ENCODE measurements at places on chromosomes 13 and 19.

- DNase-seq = no peak
These were observed 26.8 kb upstream of the STARD13 start for GRCh38 chr13:33312150-33312860.

DNA sequence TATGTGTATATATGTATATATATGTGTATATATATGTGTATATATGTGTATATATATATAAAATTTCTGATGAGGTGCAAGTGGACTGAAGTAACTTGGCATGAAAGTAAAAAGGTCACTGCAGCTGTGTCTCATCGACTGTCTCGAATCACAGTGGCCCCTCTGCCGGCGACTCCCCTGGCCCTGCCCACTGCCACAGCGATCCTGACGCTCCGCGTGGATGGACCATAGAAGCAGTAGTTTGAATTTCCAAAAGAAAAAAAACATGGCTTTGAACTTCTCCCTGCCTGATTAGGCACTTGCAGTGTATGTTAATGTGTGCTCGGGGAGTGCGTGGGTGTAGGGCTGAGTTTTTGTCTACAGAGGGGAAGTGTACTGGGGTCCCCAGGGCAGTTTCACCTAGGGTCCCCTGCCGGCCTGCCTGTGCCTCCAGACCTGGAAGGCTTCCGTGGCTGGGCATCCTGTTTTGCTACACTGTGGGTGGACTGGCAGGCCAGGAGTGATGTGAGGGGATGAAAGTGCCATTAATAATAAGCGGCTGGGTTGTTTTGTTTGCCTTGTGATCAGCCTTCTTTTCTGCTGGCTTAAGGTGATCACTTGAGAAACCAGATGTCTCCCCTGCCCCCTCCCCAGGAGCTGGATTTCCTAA is 10.8 kb downstream of the ZIC5 start:
- DNase-seq = no peak

DNA sequence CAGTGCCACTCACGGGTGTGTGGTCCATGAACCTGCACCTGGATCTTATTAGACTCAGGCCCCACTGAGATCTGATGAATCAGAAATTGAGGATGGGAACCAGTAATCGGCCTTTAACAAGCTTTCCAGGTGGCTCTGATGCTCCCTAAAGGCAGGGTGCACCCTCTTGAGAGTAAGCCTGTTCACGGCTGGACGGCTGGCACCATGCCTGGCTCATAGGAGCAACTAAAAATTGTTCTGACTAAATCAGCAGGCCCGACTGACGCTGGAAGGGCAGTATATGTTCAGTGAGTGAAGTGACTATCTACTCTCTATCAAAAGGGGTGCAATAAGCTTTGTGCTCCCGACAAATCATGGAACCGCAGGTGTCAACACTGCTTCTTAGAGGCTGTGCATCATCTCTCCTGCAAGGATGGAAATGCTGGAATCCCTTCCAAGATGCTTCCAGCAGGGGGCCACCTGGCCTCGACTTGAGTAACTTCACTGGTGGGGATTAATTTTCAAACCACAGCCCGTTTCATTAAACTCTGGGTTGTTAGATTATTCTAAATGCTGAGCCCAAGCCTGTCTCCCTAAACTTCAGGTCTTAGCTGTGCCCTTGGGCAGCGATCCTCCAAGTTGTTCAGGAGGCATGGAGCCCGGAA is 28.4 kb downstream of the TMTC4 start:
- DNase-seq = peak; percentile 10

DNA sequence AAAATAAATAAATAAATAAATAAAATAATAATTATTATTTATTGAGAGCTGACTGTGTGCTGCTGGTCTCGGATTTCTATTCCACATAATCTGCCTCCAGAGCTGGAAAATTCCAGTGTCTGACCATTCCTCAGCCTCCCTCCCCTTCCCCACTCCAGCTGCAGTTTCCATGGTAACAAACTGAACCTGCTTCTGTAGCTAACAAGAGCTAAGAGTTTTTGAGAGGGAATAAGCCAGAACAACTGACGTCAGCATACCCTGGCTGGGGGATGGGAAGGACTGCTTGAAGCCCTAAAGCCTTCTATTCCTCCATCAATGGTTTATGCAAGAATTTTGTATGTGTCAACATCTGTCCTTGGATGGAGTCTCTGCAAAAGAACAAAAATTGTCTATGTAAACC is 26.0 kb upstream of the PEG3 start:
- no peak for DNase-seq

- no peak for DNase-seq
These were observed 52.5 kb upstream of the EEF1AKMT1 start for GRCh38 chr13:20826301-20826700.

- no peak for DNase-seq
These were observed 75.9 kb downstream of the TNFSF11 start for GRCh38 chr13:42649831-42650230.

DNA sequence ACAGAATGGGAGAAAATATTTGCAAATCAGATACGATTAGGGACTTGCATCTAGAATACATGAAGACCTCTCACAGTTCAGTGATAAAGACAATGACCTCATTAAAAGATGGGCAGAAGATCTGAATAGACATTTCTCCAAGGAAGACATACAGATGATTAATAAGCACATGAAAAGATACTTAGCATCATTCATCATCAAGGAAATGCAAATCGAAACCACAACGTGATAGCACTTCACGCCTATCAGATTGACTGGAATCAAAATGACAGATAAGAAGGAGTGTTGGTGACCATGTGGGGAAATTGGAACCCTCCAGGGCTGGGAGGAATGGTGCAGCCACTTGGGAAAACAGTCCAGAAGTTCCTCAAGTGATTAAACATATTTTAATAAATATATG is 25.8 kb downstream of the CFAP97D2 start:
- peak; percentile 29 for DNase-seq

DNA sequence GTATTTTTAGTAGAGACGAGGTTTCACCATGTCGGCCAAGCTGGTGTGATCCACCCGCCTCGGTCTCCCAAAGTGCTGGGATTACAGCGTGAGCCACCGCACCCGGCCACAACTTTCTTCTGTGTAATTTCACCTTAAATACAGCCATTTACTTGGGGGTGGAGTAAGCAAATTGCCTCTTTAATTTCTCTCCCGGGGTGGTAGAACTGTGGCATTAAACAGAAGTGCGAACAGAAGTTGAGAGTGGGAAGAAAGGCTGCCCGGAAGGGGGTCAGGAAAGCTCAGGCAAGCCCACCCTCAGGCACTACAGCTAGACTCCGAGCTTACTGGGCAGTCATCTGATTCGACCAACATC is 475 bp upstream of the DNAJC15 start:
- no peak for DNase-seq

GRCh38 chr13:28485996-28486543 is 8.9 kb downstream of the FLT1 start:
- DNase-seq = no peak

- DNase-seq = no peak
These were observed 36.9 kb downstream of the DHRS12 start for GRCh38 chr13:51767100-51767499.

DNA sequence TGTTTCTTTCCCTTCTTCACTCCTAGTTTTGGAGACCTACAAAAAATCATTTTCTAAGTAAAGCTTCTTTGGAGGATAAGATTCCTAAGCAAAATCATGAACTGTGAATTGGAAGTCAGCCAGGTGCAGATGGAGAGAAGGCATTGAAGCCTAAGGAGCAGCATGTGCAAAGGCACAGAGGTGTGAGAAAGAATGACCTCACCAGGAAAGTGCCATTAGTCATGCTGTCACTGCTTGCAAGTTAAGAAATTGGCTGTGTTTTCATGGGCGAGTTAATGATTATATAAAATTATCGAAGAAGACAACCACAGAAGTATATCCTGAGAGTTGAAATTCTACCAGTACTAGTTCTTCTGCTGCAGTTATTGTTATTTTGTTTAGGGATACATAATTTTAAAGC is 80.3 kb upstream of the KLHL1 start:
- no peak for DNase-seq

DNA sequence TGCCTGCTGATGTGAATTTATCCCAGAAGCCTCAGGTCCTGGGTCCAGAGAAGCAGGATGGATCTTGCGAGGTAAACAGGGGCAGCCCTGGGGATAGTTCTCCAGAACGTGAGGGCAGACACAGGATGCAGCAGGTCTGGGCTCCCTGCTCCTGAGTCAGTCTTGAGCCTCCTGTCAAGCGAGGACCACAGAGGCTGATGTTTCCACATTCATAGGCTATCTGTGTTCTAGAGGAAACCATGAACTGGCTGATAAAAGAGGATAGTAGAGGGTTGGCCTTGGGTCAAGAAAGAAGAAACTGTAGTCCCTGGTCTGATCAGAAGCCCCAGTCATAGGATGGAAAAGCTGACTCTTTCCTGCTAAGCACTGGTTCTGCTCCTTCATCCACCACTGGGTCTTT is 2.2 kb downstream of the ZNF175 start:
- DNase-seq = no peak

GRCh38 chr13:83546476-83546875 is 335.8 kb downstream of the SLITRK1 start:
- DNase-seq = no peak

DNA sequence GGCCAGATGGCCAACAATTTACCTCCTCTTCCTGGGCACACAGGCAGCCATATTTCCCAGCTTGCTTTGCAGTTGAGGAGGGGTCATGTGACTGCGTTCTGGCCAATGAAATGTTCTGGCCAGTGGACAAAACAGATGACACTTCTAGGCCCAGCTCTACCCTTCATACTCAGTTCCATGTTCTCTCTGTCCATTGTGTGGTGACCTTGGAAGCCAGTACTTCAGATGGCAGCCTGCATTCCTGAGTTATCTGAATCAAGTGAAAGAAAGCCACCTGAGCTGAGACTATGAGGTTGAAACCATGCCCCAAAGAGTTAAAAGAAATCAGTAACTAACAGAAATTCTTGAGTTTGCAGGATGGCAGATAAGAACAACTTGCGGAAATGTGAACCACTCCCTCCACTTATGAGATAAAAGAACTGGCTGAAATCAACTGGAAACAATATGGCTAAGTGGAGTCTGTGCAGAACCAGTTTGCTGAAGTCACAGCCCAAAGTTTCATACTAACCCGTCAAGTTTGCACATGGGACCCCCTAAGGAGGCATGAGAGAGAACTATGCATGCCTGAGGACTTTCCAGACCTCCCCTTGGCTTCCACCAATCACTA is 8.1 kb downstream of the FAM187B start:
- no peak for DNase-seq

DNA sequence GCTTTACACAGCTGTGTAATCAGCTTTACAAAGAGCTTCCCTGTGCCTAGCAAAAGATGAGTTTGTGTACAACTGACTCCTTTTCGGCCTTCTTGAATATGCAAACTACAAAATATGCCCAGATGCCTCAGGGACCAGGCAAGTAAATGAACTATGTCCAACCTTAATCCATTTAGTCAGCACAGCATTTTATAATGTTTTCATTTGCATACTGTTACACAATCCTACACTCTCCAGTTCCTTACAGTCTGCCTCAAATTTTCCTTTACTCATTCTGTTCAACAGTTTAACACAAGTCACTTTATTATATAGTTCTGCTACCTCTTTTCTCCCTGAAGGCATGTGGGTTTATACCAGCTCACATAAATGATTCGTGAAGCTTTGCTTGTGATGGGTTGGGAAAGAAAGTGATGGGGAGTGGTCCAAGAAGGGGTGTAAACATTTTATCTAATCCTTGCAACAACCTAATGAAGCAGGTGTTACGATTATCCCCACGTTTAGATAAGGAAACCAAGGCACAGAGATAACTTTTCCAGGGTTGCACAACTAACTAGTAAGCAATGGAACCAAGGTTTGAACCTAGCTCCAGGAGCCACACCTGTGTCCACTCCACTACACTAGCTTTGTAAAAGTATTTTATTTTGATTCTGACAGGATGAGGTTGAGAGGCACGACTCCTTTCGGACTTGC is 3.3 kb upstream of the USP12 start:
- DNase-seq = no peak

DNA sequence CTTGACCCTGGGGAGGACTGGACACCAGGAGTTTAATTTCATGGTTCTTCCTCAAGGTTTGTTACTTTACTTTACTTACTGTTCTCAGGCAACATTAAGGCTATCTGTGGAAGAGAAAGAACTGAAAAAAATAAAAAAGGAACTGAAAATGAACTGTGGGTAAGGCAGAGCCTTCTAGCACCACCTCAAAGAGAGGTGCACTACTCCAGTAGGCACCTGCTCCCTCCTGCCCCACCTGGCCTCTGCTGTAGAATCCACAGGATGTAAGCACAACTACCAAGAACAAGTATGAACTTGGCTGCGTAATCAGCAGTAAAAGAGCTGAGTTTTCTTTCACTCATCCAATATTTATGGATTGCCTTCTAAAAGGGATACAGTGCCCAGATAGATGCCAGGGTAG is 12.2 kb downstream of the ZNF112 start:
- no peak for DNase-seq

Data from CD4-positive, alpha-beta T cell treated with Interleukin-10 for 1 hour (primary cell).